ENCODE measurements at places on chromosomes 7 and 10.

GRCh38 chr10:4215963-4216575 lies 431.1 kb upstream of the KLF6 start:
- DNase-seq = no peak

- no peak for DNase-seq
These were observed 166.9 kb downstream of the GLI3 start for GRCh38 chr7:42070068-42070467.

GRCh38 chr10:127600479-127600878 lies 51.4 kb downstream of the NPS start:
- DNase-seq = no peak

DNA sequence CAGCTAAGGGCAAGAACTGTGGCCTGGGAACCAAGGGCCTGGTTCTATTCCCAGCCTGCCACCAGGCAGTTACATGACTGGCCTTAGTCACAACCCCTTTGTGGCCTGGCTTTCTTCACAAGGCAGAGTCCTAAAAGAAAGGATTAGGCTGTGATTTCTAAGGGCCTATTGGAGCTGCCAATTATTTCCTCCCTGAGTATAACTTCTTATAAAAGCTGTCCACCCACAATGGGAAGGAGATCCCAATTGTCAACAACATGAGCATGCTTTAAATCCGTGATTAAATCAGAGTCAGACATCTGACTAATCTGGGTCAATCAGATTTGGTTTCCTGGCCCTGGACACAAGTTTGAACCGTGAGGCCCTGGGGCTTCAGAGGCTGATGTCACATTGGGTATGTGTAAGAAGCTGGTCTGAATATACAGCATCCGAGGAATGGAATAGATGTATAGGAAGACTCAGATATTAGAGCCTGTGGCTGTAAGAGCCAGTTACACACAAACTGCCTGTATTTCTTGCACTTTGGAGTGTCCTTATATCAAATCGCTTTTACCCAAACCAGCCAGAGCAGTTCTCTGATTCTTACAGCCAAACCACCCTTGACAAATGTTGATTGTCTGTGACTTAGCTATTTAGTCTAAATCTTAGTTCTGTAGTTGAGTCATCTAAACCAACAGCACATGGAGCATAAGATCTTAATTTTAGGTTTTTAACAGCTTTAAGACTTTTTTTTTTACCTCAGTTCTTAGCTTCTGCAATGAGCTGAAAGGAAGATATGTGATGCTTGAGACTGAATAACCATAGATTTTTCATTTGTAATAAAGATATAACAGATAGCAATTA lies 61.3 kb downstream of the ABCB4 start:
- DNase-seq = no peak

- DNase-seq = no peak
These were observed 343.7 kb downstream of the RPS24 start for GRCh38 chr10:78377356-78377755.

GRCh38 chr7:83111391-83111790 lies 51.3 kb downstream of the PCLO start:
- no peak for DNase-seq

DNA sequence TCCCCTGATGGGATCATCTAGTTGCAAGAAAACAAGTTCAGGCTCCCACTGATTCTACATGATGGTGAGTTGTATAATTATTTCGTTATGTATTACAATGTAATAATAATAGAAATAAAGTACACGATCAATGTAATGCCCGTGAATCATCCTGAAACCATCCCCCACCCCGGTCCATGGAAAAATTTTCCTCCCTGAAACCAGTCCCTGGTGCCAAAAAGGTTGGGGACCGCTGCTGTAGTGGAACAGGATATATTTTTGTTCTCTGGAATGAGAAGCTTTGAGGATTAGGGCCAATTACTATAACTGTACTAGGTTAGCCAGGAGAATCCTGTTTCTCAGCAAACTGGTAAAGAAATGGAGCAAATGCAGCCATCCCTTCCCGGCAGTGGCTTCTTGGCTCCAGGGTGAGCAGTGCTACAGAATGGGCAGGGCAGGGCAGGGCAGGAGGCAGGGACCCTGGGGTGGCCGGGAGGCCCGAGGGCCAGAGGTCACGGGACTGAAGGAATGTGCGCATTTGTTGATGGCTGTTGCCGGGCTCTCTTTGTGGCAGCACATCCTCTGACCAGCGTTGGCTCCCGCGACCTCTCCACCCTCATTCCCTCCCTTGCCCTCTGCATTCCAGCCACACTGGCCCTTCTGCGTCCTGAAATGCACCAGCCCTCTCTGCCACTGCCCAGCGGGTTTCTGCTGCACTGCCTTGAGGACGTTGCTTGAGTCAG lies 162.3 kb upstream of the NPS start:
- no peak for DNase-seq

DNA sequence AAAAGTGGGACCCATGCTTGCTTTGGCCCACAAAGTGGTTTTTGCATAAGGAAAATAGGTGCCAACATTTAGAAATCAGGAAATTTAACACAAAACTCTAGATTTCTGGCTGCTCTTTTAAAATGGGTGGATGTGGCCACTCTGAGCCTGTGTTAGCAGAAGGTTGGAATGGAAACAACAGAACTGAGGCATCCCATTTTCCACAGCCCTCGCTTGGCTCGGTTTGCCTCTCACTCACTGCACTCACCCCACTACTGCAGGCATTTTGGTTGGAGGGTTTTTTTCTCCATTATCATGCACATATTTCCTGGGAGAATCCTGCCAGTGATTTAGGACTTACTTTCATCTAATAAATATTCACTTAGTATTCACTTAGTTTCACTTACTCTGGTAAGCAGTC lies 178.9 kb downstream of the BICC1 start:
- no peak for DNase-seq

DNA sequence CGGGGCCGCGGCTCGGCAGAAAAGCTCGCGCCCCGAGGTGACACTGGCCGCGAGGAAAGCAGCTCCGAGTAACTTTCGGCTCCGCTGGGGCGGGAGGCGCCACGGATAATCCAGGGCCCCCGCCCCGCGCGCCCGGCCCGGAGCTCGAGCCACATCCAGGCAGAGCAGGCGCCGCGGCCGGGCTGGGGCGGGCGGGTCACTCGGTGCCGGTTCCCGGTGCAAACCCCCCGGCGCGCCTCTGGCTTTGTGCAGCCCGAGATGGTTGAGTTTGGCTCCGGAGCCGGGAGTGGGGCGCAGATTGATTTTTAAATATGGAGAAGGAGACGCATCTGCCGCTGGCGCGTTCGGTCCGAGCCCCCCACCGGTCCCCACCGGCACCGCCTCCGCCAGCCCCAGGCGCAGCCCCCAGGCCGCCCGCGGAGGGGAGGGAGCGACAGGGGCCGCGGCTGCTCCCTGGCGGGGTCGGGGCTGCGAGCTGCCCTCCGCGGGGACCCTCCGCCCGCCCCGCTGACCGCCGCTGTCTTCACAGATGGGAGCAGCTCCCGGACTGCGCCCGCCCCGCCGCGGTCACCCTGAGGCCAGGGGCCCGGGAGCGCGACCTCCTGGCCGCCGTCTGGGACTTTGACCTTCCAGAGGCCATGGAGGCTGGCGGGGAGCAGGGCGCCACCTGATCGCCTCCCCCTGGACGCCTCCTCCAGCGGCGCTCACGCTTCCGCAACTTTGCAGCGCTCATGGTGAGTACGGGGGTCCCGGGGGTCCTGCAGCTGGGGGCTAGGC lies 643 bp downstream of the ADGRA1 start:
- no peak for DNase-seq
